ENCODE measurements at places on chromosomes 16 and 17.
A peak's percentile ranks its signal among the peaks of the same experiment; 100 is the strongest.

DNA sequence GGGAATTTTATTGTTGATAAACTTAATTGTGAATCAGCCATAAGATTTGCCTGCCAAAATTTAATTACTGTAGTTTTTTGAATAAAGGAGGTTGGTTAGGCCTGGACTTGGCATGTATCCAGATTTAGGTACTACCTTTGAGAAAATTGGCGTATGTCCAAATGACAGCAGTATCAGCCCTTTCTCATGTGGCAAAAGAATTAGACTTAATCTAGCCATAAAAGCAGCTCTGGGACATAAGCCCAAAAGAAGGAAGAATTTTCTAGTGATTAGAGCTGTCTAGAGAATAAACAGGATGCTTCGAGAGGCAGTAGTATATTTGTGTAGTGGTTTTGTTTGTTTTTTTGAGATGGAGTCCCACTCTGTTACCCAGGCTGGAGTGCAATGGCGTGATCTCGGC is 27.7 kb downstream of the PPM1E start:
- DNase-seq, result peak; percentile 50

GRCh38 chr17:44794851-44795413 is 35.2 kb downstream of the GJC1 start:
- no peak for DNase-seq

GRCh38 chr17:34580685-34581445 is 1.5 kb downstream of the TMEM132E start:
- peak; percentile 25 for DNase-seq

DNA sequence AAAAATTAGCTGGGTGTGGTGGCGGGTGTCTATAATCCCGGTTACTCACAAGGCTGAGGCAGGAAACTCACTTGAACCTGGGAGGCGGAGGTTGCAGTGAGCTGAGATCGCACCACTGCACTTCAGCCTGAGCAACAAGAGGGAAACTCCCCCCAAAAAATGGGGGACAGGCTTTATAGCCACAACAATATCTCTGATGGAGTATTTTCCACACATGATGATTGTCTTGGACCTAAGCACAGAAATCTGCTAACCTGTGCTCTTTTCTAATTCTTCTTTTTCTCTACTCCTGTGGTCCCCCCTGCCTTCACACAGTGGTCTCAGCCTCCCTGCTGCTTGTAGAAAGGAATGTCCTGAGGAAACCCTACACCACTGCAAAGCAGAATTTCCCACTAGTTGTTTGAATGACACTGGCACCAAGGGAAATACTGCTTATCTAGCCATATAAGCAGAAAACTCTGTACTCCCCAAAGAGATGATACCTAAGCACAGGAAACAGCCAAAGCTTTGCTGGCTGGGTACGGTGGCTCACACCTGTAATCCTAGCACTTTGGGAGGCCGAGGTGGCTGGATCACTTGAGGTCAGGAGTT is 117.6 kb downstream of the USP31 start:
- DNase-seq, result no peak

GRCh38 chr17:17783825-17784656 is 52.7 kb downstream of the SREBF1 start:
- DNase-seq, result peak; percentile 63

- DNase-seq, result no peak
Measured at GRCh38 chr16:72658888-72659717, 388.8 kb downstream of the ZFHX3 start.

GRCh38 chr17:30377574-30378240 is 1.0 kb upstream of the CPD start:
- no peak for DNase-seq

GRCh38 chr16:84367750-84368307 is 509 bp upstream of the ATP2C2 start:
- no peak for DNase-seq

DNA sequence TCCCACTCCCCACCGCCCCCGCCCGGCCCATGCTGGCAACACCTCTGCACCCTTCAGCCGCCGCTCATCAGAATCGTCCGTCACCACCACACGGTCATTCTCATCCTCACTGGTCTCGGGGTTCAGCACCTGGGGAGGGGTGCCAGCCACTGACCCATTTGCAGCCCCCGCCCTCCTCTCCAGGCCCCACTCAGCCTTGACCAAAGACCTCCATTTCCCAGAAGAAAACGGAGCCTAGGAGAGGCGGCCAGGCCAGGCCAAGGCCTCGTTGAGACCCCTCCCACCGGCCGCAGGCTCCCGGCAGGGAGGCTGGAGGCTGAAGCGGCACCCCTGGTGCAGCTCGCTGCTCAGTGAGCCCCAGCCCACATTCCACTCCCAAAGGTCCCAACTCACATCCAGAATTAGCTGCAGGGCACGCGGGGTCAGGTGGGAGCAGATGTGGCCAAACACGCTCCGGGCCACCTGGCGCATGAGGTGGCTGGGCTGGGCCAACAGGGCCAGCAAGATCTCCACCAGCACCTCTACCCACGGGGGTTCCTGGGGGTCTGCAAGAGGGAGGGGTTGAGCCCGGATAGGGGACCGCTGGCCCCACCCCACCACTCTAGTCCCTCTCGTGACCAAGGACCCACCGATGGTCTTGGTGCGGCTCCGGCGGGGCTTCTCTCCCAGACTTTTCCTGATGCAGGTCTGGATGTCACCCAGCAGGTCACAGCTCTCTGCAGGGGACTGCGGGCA is 9.8 kb downstream of the MYBBP1A start:
- no peak for DNase-seq

GRCh38 chr17:28875848-28876550 is 21.2 kb downstream of the ERAL1 start:
- no peak for DNase-seq

GRCh38 chr17:60941028-60941427 is 263.4 kb downstream of the BCAS3 start:
- DNase-seq, result no peak

DNA sequence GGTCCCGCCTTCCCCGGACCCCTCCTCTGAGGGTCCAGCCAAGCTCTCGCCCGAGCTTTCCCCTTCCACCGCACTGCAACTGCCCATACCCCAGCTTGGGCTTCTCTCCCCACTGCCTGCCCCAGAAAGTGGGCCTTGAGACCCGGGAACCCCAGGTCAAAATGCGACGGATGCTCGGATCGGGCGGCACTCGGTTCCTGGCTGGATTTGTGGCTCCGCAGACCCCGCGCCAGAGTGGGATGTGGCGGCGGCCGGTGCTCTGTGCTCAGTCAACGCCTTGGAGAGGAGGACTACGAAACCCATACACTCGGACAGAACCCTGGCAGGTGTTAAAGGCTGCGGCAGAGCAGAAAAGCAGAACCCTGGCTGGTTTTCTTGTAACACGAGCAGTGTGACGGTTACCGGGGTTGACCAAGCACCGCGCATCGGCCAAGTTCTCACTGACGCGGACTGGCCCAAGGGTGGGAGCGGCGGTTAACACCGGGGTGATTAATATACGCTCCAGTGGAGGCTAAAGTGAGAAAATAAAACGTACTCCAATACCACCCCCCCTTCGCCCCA is 885 bp upstream of the SLFN13 start:
- no peak for DNase-seq

DNA sequence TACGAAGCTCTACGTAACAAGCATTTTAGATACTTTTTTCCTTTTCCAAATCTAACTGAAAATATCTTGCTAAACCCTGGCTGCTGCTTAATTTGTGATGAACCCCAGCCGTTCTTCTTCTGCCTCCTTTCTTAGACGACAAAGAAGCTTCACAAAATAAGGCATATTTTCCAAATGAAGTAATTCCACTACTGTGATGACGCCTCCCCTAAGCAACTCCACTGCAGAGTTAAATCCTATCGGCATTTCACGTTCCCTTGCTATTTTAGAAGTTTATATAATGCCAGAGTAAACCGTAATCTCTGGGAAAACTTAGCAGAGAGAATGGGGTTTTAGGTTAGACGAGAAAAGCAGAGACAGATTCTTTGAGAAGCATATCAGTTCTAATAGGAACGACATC is 683.1 kb upstream of the SALL1 start:
- DNase-seq, result no peak

GRCh38 chr16:84606081-84606875 is 11.6 kb downstream of the COTL1 start:
- DNase-seq, result no peak

- no peak for DNase-seq
Measured at GRCh38 chr16:26295625-26296304, 604.0 kb downstream of the HS3ST4 start.

DNA sequence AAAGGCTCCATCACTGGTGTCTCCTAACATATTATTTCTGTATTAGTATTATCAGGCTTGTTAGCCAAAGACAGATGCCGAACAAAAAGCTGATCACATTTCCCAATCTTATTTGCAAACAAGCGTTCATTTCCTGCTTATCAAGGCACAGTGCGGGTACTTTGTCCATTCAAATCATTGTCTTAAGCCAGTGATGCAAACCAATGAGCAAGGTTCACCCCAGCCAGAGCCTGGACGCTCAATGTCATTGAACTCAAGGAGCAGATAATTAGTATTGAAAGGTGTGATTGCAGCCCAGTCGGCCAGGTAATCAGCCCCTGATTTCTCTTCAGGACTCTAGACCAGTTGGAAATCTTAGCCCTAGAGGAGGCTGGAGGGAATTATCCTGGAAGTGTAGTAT is 20.4 kb upstream of the SOX9 start:
- DNase-seq, result no peak

DNA sequence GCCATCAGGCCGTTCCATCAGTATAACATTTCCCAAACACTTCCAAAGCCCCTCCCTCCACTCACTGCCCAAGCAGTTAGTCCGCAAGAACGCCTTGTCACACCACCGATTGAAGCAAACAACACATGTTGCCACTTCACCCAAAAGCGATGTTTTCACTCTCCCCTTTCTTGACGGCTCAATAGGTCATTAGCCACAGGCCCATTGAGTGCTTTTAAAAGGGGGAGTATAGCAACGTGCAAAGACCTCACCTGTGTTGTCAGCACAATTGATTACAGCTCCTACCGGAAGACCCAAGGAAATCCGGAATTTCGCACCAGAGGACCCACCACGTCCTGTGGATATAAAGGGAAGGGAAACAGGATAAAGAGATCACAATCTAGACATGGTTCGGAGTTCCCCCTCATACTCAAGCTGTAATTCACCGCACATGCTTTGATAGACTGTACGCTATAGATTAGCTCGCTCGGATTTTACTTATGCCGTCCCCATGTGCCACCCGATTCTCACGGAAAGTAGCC is 690 bp downstream of the RPL23 start:
- no peak for DNase-seq

DNA sequence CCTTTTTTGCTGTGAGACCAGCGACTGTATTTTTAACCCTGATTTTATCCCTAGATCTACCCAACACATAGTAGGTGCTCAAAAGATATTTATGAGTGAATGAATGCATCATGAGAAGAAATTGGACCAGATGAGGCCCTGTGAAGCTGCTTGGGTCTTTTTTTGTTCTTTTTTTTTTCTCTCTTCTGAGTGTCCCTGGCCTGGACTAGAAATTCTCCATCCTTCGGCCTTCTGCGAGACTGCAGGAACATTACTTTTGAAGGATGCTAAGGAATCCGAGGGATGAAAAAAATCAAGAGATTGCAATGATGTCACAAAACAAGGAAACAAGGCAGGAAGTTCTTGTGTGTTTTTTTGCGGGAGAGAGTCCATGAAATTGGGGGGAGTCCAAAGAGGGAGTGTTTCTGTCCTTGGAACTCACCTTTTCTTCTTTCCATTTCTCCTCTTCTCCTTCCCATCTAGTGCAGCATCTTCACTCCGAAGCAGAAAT is 560 bp upstream of the RUSF1 start:
- DNase-seq, result peak; percentile 6

GRCh38 chr17:81419319-81419885 is 24.1 kb downstream of the BAHCC1 start:
- peak; percentile 86 for DNase-seq

- DNase-seq, result no peak
Measured at GRCh38 chr17:13957636-13958035, 111.7 kb upstream of the COX10 start.

DNA sequence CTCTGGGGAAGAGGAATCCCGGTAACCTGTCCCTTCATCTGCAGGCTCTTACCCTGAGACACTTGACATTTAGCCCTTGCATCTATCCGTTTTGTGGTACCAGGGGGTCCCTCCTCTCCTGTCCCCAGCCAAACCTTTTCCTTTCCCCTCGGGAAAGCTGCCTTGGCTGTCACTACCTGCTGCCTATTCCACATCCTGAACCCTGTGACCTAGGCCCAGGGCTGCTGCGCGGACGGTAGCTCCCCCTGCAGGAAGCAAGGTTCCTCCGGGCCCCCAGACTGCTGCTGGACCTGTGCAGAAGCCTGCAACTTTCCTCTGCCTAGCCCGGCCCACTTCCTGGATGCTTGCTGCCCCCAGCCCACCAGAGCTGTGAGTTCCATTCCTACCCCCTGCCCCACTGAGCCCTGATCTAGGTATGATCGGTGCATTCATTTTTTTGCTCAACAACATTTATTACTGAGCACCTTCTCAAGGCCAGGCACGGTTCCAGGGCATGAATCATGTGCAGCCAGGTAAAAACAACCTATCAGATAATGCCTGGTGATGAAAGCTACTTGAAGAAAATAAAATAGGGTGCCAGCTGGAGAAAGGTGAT is 10.5 kb upstream of the ALDOA start:
- DNase-seq, result peak; percentile 78

DNA sequence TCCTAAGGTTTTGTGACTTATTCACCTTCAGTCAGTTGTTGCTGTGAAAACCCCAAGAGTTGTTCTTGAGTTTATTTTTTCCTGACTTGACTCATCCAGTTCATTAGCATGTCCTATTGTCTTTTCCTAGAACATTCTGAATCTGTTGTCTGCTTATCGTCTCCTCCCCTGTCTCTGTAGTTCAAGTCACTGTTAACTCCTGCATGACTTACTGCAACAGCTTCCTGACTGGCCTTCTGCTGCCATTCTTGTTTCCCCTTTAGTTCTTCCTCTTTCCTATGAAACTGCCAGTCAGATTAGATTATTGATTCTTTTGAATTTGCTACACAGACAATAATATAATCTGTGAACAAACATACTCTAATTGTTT is 161.5 kb downstream of the FTO start:
- DNase-seq, result peak; percentile 3

DNA sequence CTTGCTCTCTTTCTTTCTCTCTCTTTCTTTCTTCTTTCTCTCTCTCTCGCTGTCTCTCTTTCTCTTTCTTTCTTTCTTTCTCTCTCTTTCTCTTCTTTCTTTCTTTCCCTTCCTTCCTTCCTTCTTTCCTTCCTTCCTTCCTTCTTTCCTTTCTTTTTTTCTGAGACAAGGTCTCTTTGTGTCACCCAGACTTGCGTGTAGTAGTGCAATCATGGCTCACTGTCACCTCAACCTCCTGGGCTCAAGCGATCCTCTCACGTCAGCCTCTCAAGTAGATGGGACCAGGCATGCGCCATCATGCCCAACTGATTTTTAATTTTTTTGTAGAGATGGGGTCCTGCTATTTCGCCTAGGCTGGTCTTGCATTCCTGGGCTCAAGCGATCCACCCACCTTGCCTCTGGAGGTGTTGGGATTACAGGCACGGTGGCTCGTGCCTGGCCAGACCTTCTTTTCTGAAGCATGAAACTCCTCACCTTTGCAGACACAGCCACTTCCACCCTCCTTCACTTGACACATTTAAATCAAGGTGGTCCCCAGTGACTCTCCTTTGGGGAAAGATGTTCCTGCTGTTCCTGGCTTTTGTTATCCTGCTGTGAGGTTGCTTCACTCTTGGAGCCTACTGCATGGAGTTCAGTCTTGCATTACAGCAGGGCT is 26.8 kb upstream of the NKD1 start:
- DNase-seq, result no peak

All from HAP-1 (cell line).